Activated CD8-positive, alpha-beta T cell treated with anti-CD3 and anti-CD28 coated beads for 36 hours (primary cell): ENCODE measurements at places on chromosomes 16 and 17.
A peak's percentile ranks its signal among the peaks of the same experiment; 100 is the strongest.

DNA sequence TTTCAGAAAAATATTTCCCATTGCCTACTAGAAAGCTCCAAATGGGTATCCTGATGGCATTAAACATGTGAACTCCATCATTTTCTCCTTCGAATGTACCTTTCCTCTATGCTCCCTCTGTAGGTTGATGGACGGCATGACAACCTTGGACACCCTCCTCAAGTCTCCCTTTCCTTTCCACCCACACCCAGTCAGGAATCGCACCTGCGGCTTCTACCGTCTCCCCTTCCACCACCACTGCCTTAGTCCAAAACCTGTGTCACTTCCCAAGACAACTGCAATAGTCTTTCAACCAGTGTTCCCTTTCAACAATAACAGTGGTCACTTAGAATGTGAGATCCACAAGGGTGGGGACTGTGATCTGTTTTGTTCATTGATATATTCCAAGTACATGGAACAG lies 233.1 kb upstream of the AXIN2 start:
- DNase-seq = peak; percentile 12

DNA sequence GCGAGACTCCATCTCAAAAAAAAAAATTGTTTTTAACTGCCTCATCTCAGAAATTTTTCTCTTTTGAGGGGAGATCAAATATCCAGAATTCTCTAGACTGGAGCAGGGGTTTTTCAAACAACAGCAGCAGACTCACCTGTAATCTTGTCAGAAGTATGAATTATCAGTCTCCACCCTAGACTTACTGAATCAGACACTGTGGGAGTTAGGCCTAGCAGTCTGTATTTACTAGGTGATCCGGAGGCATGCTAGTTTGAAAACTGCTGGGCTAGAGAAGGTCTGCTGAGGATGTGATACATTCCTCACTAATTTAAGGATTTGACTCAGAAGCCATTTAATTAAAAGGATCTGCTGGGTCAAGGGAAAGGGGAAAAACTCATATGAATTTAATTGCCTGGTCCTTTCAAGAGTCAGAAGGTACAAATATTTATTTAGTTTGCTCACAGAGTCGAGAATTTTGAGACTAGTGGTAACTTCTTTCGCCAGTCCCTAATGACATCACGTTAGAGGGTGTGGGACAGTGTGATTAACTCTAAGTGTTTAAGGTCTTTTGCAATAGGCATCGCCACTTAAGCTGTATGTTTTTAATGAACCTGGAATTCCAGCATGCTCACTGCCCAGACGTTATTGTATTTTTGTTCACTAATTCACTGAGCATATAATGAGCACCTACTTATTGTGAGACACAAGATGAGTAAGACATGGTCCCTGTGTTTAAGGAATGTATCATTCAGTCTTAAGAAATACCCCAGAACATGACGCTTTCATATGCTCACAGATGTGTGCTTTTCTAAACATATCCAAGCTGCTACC lies 14.2 kb downstream of the ATP6V0A1 start:
- no peak for DNase-seq

GRCh38 chr16:4179020-4179419 lies 62.8 kb upstream of the ADCY9 start:
- DNase-seq = no peak

GRCh38 chr16:53817812-53818550 lies 114.0 kb downstream of the FTO start:
- no peak for DNase-seq

DNA sequence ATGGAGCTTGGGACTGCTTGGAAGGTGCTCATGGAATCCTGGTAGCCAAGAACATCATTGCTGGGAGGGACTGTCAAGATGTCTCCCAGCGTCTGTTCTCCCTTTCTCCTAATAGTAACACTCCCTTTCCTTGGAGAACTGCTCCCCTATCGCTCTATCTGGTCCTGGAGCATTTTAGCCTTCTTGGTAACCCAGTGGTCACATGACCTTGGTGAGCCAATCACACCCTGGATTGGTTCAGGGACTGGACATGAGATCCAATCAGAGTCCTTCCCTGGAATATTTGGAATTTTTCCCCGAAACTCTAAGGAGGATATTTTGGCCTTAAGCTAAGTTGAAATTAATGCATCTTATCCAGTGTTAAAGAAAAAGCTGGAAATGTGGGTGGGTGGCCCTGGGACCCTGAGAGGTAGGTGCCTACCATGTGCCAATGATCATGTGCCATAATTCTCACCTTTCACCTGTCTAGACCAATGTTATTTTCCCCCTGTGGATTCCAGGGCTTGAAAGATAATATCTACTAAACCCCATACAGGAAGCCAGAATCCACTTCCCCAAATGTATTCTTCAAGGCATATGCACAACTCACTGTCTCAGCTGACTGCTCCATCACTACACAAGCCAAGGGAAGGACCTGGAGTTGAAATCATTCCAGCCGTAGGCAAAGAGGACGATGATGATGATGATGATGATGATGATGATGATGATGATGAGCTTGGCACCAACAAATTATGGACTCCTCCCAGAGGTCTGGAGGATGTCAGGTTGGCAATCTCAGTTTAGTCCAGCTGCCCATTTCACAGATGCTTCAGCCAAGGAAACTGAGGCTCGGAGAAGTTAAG lies 193.2 kb downstream of the RAB11FIP4 start:
- DNase-seq = no peak
